GM12865 (cell line): ENCODE measurements at places on chromosomes 3 and 15.

DNA sequence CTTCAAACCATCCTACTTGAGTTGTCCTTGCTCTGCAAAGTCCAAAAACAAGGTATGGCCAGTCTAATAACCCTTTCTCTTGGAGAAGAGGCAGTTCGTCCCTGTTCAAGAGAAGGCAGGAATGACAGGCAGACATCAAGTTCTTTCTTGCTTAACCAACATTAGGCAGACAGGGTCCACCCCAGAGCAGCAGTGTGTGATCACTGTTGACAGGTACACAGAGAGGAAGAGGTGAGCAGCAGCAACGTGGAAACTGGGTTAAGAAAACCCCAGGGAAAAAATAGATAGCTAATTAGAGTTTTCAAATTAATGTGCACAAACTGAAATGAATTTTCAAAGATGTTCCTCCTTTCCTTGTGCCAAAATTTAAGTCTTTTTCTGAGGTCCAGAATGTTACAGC is 48.2 kb downstream of the TNIK start:
- DNase-seq, result no peak

GRCh38 chr15:83158393-83158792 is 49.2 kb downstream of the HDGFL3 start:
- DNase-seq, result no peak

DNA sequence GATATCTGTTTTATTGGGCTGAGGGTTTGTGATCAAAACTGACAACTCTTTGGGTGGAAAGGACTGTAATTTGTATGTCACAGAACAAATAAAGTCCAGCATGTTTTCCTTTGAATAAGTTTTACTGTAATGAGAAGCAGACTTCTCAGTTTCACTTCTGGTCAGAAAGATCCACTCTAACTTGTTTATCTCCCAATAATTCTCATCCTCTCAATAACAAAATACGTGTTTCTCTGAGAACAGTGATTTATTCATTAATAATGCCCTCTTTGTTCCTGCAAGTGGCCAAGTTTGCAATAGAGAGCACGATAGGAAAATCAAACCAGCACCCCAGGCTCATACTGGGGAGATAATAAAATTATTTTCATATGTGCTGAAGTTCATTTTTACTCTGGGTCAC is 190.6 kb downstream of the CNTN3 start:
- no peak for DNase-seq

- no peak for DNase-seq
These were observed 31.4 kb upstream of the PLXNA1 start for GRCh38 chr3:126951561-126951960.

DNA sequence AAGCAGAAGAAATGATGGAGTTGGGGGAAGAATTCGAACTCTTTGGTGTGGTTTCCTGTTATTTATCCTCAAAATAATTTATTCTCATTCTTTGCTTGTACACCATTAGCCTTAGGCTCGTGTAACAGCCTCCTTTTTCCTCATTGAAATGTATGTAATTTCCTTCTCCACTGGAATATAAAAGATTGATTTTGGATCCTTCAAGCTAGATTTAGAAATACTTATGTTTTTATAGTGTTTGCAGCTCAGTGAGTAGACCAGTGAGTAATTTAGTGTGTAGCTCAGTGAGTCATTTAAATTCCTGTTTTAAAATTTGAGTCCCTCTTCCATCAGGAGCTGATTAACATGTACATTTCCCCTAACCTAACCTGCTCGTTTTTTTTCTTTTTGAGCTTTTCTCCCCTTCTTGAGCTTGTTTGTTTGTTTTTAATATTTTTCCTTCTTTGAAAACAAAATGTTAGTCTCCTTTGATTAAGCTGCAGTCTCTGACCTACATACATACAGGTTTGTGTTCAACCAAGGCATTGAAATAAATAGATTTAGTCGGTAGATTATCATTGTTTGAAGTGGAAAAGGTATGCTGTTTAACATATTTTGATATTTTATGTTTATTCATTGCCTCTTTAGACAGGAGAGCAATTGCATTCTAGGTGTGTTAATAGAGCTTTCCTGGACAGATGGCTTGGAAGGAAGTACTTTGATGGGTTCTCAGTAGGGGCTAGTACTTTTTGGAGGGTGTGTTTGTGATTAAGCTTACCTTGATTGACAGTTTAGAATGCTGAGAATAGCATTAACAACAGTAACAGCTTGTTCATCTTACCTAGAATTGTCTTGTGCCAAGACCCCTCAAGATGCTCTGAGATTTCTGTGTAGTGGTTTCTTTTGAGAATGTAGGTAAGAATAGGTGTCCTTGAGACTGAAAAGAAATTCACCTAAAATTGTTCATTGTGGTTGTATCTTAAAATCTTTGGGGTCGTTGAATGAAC is 5.9 kb downstream of the USP3 start:
- DNase-seq, result no peak

- DNase-seq, result no peak
These were observed 188.9 kb upstream of the ATP10A start for GRCh38 chr15:26051761-26052675.

GRCh38 chr3:140092848-140093536 is 158.0 kb downstream of the CLSTN2 start:
- DNase-seq, result peak; percentile 17
